ENCODE measurements at places on chromosomes 1 and 21. TPM values are rescaled to one million over a fixed set of nuclear protein-coding genes. Genes with fewer than 3 reads are reported as not detected.

- DNase-seq: no peak
These were observed 43.7 kb downstream of the TP53BP2 start for GRCh38 chr1:223802032-223802431.

- DNase-seq: no peak
These were observed 33.1 kb upstream of the SRRM1 start for GRCh38 chr1:24609949-24610517.

GRCh38 chr1:51491166-51491981, 27.7 kb downstream of the EPS15 start:
- no peak for DNase-seq

TBX19 gene
- 0.34 TPM for total RNA-seq

C1orf87 gene
- not detected for total RNA-seq

SPRR4 gene
- not detected for total RNA-seq

Data from LHCN-M2 (cell line).